ENCODE measurements at places on chromosomes 16 and 17.

DNA sequence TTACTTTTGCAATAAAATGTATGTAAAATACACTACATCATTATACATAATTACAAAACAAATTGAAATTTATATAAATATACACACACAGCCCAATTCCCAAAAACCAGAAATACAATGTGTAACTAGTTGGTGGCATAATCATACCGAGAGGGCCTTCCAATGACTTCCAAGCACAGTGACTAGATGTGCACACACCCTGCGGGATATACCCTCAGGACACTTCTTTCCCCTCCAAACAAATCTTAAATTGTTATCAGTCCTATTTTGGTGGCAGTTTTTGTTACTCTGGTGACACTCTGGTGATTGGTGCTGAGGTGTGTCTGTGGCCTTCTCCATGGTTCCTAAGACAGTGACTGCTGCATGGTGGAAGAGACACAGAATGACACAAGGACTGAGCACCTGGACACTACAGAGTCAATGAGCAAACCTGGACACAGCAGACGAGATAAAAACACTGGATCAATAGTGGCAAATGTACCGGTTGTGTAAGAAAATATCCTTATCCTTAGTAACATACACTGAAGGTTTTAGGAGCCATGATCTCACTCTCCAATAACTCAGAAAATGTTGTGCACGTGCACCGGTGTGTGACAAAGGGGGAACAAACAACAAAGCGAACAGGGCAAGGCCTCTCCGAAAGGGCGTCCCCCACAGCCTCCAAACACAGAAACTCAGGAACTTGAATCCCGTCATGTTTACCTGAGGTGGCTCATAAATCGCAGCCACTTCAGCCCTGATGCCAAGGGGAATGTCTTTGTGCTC, 32.9 kb downstream of the NPLOC4 start:
- H3K4me3 ChIP-seq: no peak overlapping the region
- no peaks in the 10 kb centered on the region for H3K27me3 ChIP-seq
- H3K27ac ChIP-seq: no peak overlapping the region
- no peaks in the 10 kb centered on the region for H3K4me1 ChIP-seq

DNA sequence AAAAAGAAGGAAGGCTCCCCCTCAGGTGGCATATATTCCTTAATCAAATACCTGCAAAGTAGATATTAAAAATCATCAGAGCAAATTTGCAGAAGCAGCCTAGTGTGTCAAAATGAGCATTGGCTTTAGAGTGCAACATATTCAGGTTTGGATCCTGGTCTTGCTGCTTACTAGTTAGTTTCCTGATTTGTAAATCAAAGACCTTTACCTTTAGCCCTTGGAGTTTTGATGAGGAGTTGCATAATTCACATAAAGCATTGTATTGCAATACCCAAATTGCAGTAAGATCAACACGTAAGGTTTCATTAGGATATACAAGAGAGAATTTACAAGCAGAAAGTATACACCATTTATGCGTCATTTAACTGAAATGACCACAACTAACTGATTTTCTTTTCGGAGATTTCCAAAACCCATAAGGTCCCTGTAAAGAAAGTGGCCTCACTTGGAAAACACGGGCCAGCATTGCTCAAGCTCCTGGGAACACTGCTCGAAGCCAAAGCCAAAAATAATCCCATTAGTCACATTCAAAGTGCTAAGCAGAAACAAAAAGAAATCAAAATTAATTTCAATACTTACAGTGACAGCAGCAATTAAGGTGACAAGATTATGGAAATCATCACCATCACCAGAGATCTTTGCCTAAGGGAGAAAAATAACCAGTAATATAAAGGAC, 415.9 kb upstream of the ERCC4 start:
- H3K27me3 ChIP-seq: no peaks in the 10 kb centered on the region
- H3K27ac ChIP-seq: no peak overlapping the region
- H3K36me3 ChIP-seq: no peaks in the 10 kb centered on the region
- no peak for DNase-seq
- H3K4me1 ChIP-seq: no peaks in the 10 kb centered on the region
- no peak overlapping the region for H3K4me3 ChIP-seq

DNA sequence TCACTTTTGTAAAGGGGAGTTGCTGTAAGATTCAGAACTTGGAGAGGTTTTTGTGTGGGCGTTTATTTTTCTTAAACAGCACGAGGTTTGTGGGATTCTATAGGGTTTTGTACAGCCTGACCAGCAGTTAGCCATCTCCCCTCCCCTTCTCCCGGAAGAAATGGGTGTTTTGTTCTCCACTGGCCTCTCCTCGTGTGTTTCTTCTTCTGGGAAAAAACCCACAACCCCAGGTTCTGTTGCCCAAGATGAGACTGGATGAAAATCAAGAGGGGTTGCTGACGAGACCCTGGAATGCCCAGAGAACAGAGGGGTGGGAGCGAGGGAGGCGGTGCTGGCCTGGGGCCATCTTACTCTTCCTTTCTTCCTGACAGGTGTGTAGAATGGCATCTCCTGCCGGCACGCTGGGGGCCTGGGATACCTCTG, 186.1 kb downstream of the MSI2 start:
- no peak overlapping the region for H3K4me3 ChIP-seq
- peak overlapping the region; percentile 25 for H3K27ac ChIP-seq
- H3K27me3 ChIP-seq: no peaks in the 10 kb centered on the region
- DNase-seq: no peak
- H3K36me3 ChIP-seq: no peaks in the 10 kb centered on the region

DNA sequence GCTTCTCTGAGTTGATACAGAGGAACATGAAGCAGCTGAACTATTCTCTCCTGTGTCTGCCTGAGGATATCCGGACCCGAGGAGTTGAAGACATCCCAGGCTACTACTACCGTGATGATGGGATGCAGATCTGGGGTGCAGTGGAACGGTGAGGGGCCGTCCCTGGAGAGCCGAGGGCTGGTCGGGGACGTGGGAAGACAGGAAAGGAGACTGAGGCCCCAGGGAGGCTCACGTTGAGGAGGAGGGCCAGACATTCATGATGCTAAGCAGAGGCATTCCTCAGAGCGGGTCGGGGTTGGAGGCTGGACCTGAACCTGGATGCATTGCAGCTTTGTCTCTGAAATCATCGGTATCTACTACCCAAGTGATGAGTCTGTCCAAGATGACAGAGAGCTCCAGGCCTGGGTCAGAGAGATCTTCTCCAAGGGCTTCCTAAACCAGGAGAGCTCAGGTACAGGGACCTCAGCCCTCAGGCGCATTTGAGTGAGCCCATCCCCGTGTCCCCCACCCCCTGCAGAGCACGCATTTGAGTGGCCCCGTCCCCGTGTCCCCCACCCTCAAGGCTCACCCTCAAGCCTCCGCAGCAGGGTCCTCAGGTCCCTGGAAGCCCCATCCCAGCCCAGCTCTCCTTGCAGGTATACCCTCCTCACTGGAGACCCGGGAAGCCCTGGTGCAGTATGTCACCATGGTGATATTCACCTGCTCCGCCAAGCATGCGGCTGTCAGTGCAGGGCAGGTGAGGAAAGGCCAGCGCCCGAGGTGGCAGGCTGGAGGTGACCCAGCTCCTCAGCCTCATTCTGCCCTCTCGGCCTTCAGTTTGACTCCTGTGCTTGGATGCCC, 8.3 kb downstream of the ALOX15B start:
- H3K4me1 ChIP-seq: no peaks in the 10 kb centered on the region
- peaks cover 6% of the 10 kb centered on the region for H3K27me3 ChIP-seq
- no peak for DNase-seq
- no peaks in the 10 kb centered on the region for H3K36me3 ChIP-seq
- H3K27ac ChIP-seq: no peak overlapping the region

GRCh38 chr16:67666559-67667452, at the start of the genes C16orf86 and ENKD1:
Gene C16orf86 (plus strand): TSS chr16:67666814. CDS start chr16:67666971, 157 bp downstream.
Gene ENKD1 (minus strand): TSS chr16:67666750. CDS start chr16:67666442, 308 bp downstream.
- H3K27ac ChIP-seq: peak within 1 kb of the TSS; percentile 86
- H3K4me1 ChIP-seq: peaks cover 23% of the 10 kb centered on the region
- DNase-seq: peak; percentile 88
- no peaks in the 10 kb centered on the region for H3K36me3 ChIP-seq
- peak within 1 kb of the TSS; percentile 91 for H3K4me3 ChIP-seq
- H3K27me3 ChIP-seq: no peaks in the 10 kb centered on the region

DNA sequence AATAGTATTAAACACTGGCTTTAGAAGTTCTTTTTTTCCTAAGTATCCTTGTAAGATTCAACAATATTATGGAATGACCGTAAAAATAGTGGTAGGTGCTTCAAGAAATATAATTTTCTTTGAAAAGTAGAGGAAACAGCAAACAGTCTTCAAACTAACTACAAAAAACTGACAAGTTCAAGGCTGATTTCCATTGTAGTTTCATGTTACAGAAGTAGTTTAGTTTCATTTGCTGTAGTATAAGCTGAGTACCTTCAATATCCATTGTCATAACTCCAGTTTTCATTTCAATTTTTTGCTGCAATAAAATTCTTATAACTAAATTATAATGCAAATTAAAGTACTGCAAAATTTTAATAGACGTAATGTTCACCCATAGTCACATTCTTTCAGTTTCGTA, 19.3 kb downstream of the PHKB start:
- no peak overlapping the region for H3K4me3 ChIP-seq
- no peaks in the 10 kb centered on the region for H3K36me3 ChIP-seq
- H3K27me3 ChIP-seq: no peaks in the 10 kb centered on the region
- no peak overlapping the region for H3K27ac ChIP-seq

DNA sequence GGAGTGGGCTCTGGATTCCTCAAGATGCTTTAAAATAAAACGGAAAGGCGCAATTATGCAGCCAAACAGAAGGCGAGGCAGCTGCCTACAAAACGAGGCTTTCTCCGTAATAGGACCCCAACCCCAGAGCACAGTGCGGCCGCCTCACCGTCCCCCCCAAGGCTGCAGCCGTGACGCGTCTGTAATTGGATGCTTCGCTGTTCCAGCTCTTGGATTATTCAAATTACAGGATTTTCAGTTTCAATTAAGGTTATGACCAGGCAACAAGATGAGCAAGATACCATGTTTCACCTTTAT, 37.3 kb upstream of the ABR start:
- no peak overlapping the region for H3K4me3 ChIP-seq
- no peak for DNase-seq
- H3K36me3 ChIP-seq: no peaks in the 10 kb centered on the region
- no peaks in the 10 kb centered on the region for H3K27me3 ChIP-seq

- DNase-seq: no peak
- no peak overlapping the region for H3K4me3 ChIP-seq
- H3K36me3 ChIP-seq: no peaks in the 10 kb centered on the region
- H3K27ac ChIP-seq: no peak overlapping the region
Measured at GRCh38 chr16:72969146-72969545, 78.8 kb downstream of the ZFHX3 start.

DNA sequence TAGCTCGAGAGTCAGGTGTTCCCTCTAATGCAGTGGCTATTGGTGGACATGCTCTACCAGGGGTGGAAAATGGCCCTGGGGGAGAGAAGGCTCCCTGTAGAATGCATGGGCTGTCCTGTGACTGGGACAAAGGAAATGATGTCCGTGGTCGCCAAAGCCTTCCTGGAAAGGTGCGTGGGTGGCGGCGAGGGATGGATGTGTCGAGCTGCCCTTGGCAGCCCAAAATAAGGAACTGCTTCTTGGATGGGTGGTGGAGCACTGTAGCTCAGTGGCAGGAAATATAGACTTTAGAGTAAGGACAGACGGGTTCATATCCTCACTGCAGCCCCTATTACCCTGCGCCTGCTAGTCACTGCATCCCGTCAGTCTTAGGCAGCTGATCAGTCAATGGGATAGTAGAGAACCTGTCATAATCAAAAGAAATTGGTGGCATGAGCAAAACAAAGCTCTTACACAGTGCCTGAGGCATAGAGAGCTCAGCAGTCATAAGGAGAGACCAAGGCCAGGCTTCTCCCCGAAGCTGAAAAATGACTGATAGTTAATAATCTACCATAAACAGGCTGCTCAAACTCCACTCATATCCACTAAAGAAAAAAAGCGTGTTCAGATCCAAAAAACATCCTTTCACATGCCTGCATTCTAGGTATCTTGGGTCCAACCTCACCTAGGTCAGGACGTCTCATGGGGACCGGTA, 123.5 kb upstream of the PLCG2 start:
- H3K27me3 ChIP-seq: no peaks in the 10 kb centered on the region
- H3K27ac ChIP-seq: peak overlapping the region; percentile 77
- DNase-seq: no peak
- H3K36me3 ChIP-seq: no peaks in the 10 kb centered on the region

GRCh38 chr17:6070430-6070912, 292 bp downstream of the WSCD1 start:
- no peaks in the 10 kb centered on the region for H3K36me3 ChIP-seq
- peak overlapping the region; percentile 62 for H3K4me3 ChIP-seq
- peak overlapping the region; percentile 49 for H3K27ac ChIP-seq
- no peak for DNase-seq
- peaks cover 29% of the 10 kb centered on the region for H3K27me3 ChIP-seq
- no peaks in the 10 kb centered on the region for H3K4me1 ChIP-seq

DNA sequence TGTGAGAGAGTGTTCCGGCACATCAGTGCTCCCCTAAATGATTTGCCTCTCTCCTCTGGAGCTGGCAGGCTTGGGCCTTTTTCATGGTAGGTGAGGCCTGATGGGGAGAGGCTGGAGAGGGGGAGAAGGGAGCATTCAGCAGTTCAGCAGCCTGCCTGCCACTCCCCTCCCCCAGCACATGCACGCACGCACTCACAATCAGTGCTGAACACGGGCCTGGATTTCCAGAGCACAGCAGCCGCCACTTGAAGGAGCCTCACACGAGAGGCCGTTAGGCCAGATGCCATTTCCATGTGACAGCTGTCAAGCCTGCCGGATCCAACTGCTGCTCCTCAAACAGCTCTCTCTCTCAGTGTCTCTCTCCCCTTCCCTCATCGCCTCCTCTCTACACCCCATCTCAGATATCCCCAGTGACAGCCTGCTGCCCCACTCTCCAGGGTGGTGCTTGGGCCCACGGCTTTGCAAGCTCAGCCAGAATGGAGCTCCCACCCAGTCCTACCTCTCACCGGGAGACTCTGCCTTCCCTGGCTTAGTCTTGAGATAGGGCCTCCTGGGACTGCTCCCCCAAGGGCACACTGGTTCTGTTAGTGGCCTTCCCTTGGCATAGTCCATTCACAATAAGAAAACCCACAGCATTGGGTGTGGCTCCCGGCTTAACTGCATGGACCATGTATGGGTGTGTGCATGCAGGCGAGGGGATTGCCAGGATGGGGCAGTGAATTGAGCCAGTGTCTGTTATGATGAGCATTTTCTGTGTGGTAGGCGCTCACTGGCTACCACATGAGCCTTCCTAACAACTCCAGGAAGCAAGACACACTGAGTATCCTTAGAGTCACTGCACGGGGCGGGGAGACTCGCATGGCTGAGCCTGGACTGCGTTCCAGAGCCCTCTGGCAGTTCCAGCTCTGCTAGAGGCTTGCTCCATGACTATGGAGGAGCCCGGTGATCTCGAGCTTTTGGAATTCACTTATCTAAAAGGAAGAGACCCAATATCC, 226.2 kb downstream of the CCDC182 start:
- no peak overlapping the region for H3K4me3 ChIP-seq
- no peaks in the 10 kb centered on the region for H3K36me3 ChIP-seq
- DNase-seq: no peak
- H3K27me3 ChIP-seq: no peaks in the 10 kb centered on the region
- no peak overlapping the region for H3K27ac ChIP-seq
- H3K4me1 ChIP-seq: no peaks in the 10 kb centered on the region
